Kidney (tissue), 22 donors: ENCODE measurements at places on chromosomes 6 and 20. TPM values are rescaled to one million over a fixed set of nuclear protein-coding genes. Genes with fewer than 3 reads are reported as not detected.

MCM9 gene
- 4.8 TPM for polyA plus RNA-seq

CLPSL1 gene
- not detected for polyA plus RNA-seq

ALDH5A1 gene
- 11.0 TPM for polyA plus RNA-seq

CRIP3 gene
- 14.3 TPM for polyA plus RNA-seq

ENPP1 gene
- 3.7 TPM for polyA plus RNA-seq

RBM24 gene
- polyA plus RNA-seq = 0.47 TPM
